Neural crest cell (in vitro differentiated cells): ENCODE measurements at places on chromosomes 2 and 18. TPM values are rescaled to one million over a fixed set of nuclear protein-coding genes. Genes with fewer than 3 reads are reported as not detected.

The C2orf78 gene
- total RNA-seq: not detected in 2 replicates

The OR6B2 gene
- total RNA-seq: not detected in 2 replicates

The BCL11A gene
- total RNA-seq: 2.2 and 2.3 TPM in 2 replicates

The WDSUB1 gene
- total RNA-seq: 4.2 and 4.9 TPM in 2 replicates

DNA sequence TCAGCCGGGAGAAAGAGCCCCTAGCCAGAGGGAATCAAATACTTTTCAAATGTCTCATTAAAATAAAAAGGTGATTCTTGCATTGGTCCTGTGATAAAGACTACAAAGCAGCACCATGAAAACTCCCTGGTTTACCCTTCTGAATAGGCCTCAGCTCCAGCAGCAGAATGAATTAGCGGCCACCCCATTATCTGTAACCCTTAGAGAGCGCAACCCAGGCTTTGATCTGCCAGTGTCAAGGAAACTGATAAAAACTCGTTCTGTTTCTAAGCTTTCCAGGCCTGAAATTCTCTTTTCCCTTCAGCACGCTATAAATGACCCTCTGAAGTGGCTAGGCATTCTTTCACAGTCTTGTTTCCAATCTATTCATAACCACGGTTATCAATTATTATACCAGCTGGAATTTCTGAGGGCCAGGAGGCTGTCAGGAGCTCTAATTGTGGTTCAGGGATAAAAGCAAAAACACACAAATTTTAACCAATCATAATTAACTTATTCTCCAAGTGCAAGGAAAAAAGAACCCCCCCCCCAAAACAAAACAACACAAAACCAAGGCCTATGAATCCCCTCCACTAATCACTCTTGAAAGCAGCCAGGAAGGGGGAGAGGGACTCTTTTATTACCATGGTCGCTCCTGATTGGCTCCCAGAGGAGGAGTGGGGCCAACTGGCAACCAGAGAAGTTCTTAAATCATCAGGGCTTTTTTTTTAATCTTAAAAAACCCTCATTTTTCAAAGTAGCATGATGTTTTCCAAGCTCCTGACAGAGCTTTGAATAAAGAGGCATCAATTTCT is 258.9 kb downstream of the CYRIA start:
- peak overlapping the region; percentile 37 for H3K27ac ChIP-seq
- H3K27me3 ChIP-seq: no peaks in the 10 kb centered on the region
- H3K4me3 ChIP-seq: peak overlapping the region; percentile 18
- DNase-seq: no peak
- peaks cover 76% of the 10 kb centered on the region for H3K4me1 ChIP-seq

The CDH20 gene
- 0.36 and 0.63 TPM in 2 replicates for total RNA-seq

- no peak for DNase-seq
- H3K27me3 ChIP-seq: no peaks in the 10 kb centered on the region
- H3K27ac ChIP-seq: peak within 1 kb of the TSS; percentile 99
- H3K4me3 ChIP-seq: peak within 1 kb of the TSS; percentile 97
- peaks cover 42% of the 10 kb centered on the region for H3K4me1 ChIP-seq
- H3K36me3 ChIP-seq: no peaks in the 10 kb centered on the region
Measured at GRCh38 chr18:811892-812375, at the start of gene YES1. Gene YES1, minus strand, starts transcription at chr18:812242. Its CDS starts 55,415 bp downstream, at chr18:756827.

DNA sequence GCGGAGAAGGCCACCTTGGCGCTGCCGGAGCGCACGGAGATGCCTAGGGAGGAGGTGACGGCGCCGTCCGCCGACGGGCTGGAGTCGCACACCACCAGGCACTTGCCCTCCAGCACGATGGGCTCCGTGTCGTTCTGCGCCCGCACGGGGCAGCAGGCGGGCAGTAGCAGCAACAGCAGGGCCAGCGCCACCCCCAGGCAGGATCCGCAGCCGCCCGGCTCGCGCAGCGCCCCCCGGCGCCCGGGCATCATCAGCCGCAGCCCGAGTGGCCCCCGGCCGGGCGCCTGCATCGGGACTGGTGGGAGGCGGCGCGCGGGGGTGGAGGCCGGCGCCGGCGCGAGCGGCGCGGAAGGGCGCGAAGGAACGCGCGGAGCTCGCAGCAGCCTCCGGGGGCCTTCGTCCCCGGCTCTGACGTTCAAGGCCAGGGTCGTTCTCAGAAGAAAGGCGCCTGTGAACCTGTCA is 2.2 kb downstream of the CBLN2 start:
- no peaks in the 10 kb centered on the region for H3K36me3 ChIP-seq
- no peak overlapping the region for H3K4me3 ChIP-seq
- H3K27me3 ChIP-seq: peaks cover 96% of the 10 kb centered on the region
- DNase-seq: peak; percentile 15
- peaks cover 19% of the 10 kb centered on the region for H3K4me1 ChIP-seq

GRCh38 chr18:76384861-76385680 is 110.0 kb downstream of the ZNF516 start:
- no peak for DNase-seq
- H3K27ac ChIP-seq: no peak overlapping the region
- peaks cover 29% of the 10 kb centered on the region for H3K4me1 ChIP-seq

The ZBTB7C gene
- 0.45 and 0.61 TPM in 2 replicates for total RNA-seq

DNA sequence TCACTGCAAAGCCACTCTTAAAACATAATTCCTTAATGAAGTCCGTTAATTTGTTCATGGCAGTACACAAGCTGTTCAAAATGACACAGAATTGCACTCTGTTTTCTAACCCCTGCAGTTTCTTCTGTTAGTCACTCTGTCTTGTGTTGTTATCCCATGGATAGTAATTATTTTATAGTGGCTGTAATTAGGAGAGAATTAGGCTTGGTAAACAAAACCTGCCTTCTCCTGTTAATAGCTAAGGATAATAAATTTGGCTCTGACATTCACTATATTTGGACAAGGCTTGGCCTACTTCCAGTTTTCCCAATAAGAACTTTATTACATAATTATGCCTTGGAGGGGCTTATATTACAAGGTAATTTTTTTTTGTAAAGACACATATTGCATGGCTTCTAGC is 330.3 kb upstream of the FIGN start:
- no peak for DNase-seq
- no peaks in the 10 kb centered on the region for H3K36me3 ChIP-seq
- peaks cover 13% of the 10 kb centered on the region for H3K4me1 ChIP-seq

- H3K4me3 ChIP-seq: no peak overlapping the region
- H3K27me3 ChIP-seq: no peaks in the 10 kb centered on the region
- DNase-seq: no peak
Measured at GRCh38 chr2:42648796-42649195, 80.4 kb downstream of the MTA3 start.

The RUFY4 gene
- total RNA-seq: not detected in 2 replicates
